ENCODE measurements at places on chromosomes 2 and 18.
A peak's percentile ranks its signal among the peaks of the same experiment; 100 is the strongest.

DNA sequence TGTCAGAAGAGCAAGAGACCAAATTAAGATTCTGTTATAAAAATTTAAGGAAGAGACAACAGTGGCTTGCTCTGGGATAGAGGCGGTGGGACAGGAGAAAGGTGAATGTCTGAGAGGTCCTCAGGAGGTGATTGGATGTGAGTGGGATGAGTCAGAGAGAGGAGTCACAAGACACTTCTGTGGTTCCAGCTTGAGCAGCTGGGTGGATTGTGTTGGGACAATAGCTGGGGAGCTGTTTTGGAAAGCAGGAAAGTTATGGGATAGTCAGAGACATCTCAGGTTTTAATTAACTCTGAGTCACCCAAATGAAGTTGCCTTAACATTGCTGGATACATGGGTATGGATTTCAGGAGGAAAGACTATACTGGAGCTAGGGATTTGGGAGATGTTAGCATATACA lies 218.0 kb upstream of the TRIB2 start:
- DNase-seq: no peak

DNA sequence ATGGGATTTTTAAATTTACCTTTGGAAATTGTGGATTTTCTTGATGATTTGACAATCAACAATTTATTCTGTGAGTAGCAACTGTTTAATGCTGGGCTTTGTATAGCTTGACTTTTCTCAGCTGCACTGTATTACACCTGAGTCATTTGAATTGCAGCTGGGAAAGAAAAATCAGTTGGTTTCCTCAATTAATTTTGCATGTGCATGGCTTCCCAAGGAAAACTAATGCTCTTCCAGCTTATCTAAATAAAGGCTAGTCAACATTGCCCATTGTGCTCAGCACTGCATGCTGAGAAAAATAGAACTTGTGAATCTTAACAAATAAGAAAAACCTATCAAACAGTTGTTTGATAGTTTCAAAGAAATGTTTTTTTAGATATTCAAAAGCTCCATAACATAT lies 268.3 kb upstream of the CDH20 start:
- DNase-seq: no peak

- no peak for DNase-seq
These were observed 43.9 kb upstream of the B3GNT2 start for GRCh38 chr2:62152000-62152399.

- DNase-seq: no peak
These were observed 746.9 kb downstream of the SLC4A3 start for GRCh38 chr2:220374282-220374681.

DNA sequence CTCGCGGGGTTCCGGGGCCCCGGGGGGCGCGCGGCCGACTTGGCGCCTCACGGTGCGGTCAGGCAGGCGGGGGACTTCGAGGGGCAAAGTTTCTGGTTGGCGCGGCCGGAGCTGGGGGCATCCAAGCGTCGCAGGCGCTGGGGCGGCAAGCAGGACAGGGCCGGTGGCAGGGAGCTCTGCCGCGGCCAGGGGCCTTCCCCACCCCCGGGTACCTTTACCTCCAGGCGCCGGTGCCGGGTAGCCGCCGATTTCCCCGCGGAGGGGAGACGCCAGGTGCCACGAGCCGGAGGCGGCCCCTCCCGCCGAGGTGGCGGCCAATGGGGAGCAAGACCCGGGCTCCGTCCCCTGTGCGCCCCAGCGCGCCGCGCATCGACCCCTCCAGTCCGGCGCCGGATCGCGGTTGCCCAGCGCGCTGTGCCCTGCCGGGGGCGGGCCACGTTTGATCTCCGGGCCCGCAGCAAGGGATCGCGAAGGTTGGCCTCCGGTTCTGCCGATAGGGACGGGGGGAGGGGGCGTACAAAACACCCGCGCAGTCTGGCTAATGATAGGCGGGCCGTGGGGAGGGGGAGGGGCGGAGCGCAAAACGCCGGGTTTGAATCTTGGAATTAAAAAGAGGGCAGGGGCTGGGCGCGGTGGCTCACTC lies at the start of gene ST8SIA5:
Gene ST8SIA5, minus strand, starts transcription at position 495 of the 643 bp plus-strand sequence. CDS start 545 bp downstream, outside the sequence.
- DNase-seq: peak; percentile 77

DNA sequence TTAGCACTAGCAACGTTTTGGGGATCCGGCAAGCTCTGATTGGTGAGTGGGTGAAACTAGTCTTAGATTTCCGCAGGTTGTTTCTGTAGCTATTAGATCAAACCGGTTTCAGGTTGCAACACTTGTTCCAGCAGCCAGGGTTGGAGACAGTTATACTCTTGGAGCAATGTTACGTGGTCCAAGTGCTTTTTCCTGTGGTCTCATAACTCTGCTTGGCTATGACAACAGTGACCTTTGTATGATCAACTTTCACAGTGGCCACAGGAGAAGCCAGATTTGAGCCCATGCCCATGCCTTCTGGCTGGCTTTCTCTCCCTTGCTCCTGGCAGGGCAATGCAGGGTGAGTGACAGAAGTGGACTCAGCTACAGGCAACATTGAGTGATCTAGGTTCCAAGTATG lies 84.5 kb upstream of the TAF1B start:
- DNase-seq: no peak

- DNase-seq: no peak
These were observed 72.1 kb downstream of the UBE2E3 start for GRCh38 chr2:181052523-181052891.

GRCh38 chr2:11146076-11146475 lies 9.2 kb upstream of the SLC66A3 start:
- no peak for DNase-seq

GRCh38 chr2:54461261-54461660 lies 5.1 kb downstream of the SPTBN1 start:
- no peak for DNase-seq

GRCh38 chr2:103174711-103175110 lies 412.9 kb downstream of the TMEM182 start:
- DNase-seq: no peak

GRCh38 chr2:75294362-75294761 lies 95.0 kb upstream of the TACR1 start:
- DNase-seq: no peak

- DNase-seq: peak; percentile 61
These were observed 78.0 kb upstream of the PNPT1 start for GRCh38 chr2:55771612-55772011.

DNA sequence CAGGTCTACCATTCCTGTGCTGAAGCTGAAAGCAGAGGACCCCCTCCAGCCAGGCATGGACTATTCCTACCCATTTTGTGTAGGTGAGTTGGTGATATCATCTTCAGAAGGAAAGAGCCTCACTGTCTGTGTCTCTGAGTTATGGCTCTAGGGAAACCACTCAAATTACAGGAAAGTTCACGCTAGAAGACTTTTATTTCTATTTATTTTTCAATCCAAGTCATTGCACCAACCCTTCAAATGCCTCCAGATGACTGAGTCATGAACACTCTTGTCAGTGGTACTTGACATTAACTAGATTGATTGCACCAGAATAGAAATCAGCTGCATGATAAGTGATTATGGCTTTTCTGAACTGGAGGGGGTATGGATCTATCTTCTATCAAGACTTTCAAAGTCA lies 338.4 kb downstream of the MBD2 start:
- no peak for DNase-seq

DNA sequence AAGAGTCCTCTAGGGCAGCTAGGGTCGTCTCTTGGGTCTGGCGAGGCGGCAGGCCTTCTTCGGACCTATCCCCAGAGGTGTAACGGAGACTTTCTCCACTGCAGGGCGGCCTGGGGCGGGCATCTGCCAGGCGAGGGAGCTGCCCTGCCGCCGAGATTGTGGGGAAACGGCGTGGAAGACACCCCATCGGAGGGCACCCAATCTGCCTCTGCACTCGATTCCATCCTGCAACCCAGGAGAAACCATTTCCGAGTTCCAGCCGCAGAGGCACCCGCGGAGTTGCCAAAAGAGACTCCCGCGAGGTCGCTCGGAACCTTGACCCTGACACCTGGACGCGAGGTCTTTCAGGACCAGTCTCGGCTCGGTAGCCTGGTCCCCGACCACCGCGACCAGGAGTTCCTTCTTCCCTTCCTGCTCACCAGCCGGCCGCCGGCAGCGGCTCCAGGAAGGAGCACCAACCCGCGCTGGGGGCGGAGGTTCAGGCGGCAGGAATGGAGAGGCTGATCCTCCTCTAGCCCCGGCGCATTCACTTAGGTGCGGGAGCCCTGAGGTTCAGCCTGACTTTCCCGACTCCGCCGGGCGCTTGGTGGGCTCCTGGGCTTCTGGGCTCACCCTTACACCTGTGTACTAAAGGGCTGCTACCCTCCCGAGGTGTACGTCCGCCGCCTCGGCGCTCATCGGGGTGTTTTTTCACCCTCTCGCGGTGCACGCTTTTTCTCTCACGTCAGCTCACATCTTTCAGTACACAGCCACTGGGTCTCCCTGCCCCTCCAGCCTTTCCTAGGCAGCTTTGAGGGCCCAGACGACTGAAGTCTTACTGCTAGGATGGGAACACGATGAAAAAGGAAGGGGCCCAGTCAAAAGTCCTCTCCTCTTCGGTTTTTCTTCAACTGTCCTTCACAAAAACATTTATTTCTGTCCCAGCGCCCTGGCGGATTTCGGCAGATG lies 8.1 kb downstream of the SIX2 start:
- no peak for DNase-seq

DNA sequence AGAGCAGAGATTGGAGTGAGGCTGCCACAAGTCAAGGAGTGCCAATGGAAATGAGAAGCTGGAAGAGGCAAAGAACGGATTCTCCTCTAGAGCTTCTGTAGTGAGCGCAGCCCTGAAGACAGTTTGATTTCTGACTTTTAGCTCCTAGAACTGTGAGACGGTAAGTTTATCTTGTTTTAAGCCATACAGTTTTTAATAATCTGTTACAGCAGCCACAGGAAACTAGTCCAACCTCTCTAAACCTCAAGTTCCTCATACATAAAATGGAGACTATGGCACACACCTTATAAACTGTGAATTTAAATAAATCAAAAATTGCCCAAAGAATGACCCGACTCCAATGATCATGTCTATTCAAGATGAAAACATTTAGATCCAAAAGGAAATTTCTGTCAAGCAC lies 596.5 kb downstream of the BCL11A start:
- no peak for DNase-seq

GRCh38 chr2:41768310-41768709 lies 279.5 kb upstream of the PKDCC start:
- DNase-seq: peak; percentile 55

- DNase-seq: no peak
These were observed 253.5 kb downstream of the DYSF start for GRCh38 chr2:71706836-71707235.

- no peak for DNase-seq
These were observed 5.7 kb upstream of the GPR35 start for GRCh38 chr2:240619506-240620148.

- no peak for DNase-seq
These were observed 11.7 kb downstream of the EPB41L3 start for GRCh38 chr18:5532066-5532465.

- DNase-seq: peak; percentile 82
These were observed 75.6 kb downstream of the MAPRE2 start for GRCh38 chr18:35116784-35117318.

DNA sequence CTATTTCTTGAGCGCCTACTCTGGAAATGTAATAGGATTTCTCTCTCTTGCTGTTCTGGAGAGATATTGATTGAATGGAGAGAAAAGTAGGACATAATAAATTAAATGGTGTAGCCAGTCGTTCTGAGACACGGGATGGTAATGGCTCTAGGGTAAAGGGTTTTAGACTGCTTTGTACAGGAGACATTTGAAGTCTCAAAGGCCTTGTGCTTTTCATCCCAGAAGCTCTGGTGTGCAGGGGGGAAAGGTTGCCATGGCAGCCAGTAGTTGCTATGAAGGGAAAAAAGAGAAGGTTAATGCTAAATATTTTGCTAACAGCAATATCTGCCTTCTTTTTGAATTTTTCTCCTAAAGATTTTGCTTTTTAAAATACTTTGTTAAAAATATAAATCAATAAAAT lies 359.3 kb downstream of the RIT2 start:
- no peak for DNase-seq

DNA sequence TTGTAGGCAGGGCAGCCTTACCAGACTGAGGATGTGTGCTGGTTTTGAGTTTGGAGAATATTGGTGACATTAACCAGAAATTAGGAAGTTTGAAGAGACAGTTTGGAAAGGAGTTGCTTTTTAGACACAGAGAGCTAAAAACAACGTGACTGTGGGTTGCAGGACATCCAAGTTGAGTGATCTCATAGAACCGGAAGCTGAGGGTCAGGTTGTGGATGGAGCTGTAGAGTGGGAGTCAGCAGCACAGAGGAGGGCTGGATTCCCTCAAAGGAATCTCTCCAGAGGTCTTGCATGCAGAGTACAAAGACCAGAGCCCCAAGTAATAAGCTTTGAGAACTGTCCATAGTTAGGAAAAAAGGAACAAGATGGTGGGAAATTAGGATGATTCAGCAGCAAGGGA lies 9.3 kb downstream of the MAPRE3 start:
- no peak for DNase-seq

DNA sequence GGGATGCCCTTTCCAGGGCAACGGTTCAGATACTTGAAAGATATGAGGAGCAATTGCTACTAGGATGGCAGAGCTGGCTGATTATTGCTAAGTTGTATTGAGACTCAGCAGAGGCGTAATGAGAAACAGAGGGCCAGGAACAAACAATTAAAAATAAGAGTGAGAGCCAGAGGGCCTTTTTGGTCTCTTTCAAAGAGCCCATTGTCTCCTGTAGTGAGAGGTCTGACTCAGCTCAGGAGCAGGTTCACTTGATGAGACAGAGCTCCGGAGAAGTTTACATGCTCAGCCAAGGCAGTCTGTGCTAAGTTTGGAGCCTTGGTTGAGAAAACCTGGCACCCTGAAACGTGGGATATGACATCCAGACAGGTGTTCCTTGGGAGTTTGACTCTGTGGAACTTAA lies 303.9 kb upstream of the DLGAP1 start:
- no peak for DNase-seq

DNA sequence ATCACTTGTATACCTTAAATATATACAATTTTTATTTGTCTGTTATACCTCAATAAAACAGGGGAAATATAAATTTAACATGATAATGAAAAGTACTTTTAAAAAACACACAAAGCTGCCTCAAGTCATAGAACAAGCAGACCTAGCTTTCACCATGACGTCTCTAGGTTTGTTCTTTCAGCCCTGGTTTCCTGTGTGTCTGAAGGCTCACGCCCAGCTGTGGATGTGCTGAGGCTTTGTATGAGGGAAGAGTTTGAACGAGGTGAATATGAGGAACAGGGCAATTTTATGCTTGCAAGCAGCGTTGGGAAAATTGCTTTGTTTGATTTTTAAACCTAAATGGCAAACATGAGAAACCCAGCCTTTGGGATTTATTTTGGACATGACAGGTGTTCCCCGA lies 15.3 kb downstream of the SH3RF3 start:
- no peak for DNase-seq

- DNase-seq: no peak
These were observed 177.9 kb upstream of the SH3BP4 start for GRCh38 chr2:234773764-234774409.

GRCh38 chr2:239015218-239015900 lies 167.5 kb downstream of the TWIST2 start:
- no peak for DNase-seq

- no peak for DNase-seq
These were observed 10.9 kb downstream of the OSBPL1A start for GRCh38 chr18:24386681-24387080.

GRCh38 chr2:47021301-47022009 lies 105.8 kb upstream of the MCFD2 start:
- DNase-seq: no peak

- no peak for DNase-seq
These were observed 22.8 kb downstream of the EML4 start for GRCh38 chr2:42192010-42192373.

- DNase-seq: no peak
These were observed 67.3 kb upstream of the ST6GAL2 start for GRCh38 chr2:106953236-106953635.
